ENCODE measurements at places on chromosomes 7 and 10.

- no peak for DNase-seq
These were observed 47.7 kb upstream of the ATRNL1 start for GRCh38 chr10:115045499-115045898.

DNA sequence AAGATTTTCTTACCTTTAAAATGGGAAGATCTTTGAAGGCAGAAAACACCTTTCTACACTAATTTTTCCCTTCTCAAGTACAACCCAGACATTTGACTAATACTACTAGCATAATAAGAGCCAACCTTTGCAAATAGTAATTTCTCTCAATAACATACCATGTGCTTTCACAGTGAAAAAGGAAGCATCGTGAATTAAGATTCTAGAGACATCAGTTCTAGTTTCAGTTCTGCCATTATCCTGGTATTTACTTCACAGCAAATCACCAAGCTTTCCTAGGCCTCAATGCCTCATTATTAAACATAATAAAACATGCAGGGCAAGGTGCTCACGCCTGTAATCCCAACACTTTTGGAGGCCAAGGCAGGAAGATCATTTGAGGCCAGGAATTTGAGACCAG is 24.9 kb downstream of the GSAP start:
- DNase-seq: no peak

DNA sequence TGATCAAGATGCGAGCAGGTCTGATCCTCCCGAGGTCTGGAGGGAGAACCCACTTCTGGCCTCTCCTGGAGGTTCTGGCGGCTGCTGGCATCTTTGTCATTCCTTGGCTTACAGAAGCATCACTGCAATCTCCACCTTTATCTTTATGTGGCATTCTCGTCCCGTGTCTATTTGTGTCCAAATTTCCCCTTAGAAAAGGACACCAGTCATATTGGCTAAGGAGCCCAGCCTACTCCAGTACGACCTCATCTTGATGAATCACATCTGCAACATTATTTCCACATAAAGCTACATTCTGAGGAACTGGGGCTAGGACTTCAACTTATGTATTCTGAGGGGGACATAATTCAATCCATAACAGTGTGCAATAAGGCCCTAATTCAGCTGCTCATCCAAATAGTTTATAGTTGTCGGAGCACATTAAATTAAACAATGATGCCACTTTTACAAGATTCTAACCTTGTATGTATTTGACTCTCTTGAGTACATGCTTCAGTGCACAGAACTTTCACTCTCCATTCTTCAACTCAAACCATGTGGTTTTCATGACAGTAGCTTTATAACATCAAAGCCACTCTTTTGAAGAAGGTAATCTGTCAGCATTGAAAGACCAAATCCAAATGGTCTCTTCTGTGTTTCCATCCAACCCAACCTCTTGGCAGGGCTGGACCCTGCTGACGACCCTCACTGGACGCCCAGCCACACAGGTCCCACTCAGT is 86.2 kb upstream of the DDC start:
- DNase-seq: no peak

GRCh38 chr10:101157756-101158458 is 26.8 kb downstream of the TLX1 start:
- no peak for DNase-seq

DNA sequence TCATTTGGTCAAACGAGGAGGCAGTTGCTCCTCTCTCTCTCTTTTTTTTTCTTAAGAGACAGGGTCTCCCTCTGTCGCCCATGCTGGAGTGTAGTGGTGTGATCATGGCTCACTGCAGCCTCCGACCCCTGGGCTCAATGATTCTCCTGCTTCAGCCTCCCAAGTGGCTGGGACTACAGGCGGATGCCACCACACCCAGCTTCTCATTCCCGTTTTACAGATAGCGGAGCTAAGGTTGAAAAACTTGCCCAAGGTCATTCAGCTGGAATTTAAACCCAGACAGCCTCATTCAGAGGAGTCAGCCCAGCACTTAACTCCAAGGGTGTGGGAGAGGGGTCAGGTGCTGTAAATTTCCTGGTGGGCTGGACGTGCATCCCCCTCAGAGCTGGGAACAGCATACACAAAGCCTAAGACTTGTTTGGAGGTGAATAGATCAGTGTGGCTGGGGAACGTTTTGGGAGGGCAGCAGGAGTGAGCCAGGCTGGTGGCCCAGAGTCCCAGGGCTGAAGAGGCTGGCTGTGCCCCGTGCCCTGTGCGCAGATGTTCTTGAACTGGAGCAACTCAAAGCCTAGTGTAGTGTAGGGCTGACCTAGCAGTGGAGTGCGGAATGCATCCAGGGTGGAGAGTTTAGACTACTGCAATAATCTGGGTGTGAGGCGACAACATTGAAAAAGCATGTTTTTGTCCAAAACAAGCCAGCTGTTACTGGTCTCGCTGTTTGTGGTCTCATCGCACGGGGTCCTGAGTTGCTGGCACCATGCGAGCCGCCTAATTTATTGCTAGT is 2.3 kb downstream of the HTRA1 start:
- no peak for DNase-seq

DNA sequence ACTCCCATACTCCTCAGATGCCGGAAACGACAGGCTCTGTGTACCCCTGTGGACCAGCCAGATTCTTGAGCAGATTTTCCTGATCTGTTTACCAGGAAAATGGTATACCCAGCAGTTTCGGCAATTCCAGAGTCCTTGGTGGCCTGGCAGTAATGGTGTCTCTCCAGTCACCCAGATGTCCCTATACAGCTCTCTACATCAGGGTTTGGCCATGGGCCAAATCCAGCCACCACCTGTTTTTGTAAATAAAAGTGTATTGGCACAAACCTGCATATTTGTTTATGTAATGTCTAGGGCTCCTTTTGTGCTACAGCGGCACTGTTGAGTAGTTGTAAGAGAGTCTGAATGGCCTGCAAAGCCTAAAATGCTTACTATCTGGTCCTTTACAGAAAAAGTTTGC is 491.3 kb downstream of the RPS24 start:
- DNase-seq: no peak

- DNase-seq: no peak
These were observed 25.1 kb downstream of the TBXAS1 start for GRCh38 chr7:139854124-139854511.

- peak; percentile 38 for DNase-seq
These were observed at the start of gene UNC5B for GRCh38 chr10:71212318-71213126. Gene UNC5B (plus strand): TSS chr10:71212570. CDS start chr10:71212986, 416 bp downstream.

- DNase-seq: no peak
These were observed 156.8 kb upstream of the PHYHIPL start for GRCh38 chr10:59019603-59020002.

GRCh38 chr7:28782362-28782761 is 175.8 kb downstream of the TRIL start:
- DNase-seq: no peak

DNA sequence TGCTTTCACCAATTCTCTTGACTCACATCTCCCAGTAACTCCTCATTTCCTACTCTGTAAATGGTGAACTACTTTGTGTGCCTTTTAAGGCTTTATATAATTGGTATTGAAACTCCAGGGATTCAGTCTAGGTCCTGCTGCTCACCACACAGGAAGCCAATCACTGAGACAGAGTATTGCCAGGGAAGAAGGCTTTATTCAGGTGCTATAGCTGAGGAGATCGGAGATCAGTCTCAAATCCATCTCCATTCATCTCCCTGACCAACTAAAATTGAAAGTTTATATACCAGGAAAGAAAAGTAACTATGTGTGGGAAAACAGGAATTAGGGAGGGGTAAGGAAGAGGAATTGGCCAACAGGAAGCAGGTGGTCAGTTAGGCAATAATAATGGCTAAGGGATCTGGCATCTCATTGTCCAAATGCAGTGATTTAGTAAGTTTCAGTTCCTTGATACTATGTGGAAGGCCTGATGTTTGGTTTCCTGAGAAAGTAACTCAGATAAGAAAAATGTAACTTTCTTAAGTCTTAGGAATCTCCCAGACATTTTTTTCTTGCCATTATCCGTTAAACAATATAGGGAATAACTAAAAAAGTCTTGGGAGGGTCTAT is 10.2 kb upstream of the SDHAF3 start:
- DNase-seq: no peak

DNA sequence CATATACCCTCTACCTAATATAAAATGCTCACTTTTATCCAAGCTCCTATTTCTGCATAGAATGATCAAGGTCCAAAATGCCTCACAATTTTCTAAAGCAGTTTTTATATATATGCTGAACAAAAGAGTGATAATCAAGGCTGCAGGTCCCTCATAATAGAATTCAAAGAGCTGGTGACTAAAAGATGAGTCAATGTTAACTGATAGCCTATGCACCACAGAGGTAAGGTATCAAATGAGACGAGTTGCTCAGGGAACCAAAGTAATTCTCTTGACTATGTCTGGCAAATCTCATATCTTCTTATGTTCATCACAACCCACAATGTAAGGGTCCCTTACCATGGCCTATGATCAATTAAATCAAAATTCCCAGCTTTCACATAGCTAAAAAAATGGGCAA is 15.2 kb downstream of the PDZD8 start:
- no peak for DNase-seq

DNA sequence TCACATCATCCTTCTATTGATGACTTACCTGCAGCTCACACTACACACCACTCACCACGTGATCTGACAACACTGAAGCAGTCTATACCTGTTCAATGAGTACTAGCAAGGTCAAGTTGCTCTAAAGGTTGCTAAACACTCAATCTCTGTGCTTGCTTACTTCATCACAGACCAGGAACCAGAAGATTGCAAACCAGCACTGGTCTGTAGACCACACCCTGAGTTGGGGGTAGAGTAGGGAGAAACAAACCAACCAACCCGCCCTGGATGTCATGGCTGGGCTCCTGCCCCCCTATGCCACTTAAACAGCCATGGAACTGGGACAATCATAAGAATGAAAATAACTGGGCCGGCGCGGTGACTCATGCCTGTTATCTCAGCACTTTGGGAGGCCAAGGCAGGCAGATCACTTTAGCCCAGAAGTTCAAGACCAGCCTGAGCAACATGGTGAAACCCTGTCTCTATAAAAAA is 19.6 kb downstream of the DLG5 start:
- DNase-seq: no peak

DNA sequence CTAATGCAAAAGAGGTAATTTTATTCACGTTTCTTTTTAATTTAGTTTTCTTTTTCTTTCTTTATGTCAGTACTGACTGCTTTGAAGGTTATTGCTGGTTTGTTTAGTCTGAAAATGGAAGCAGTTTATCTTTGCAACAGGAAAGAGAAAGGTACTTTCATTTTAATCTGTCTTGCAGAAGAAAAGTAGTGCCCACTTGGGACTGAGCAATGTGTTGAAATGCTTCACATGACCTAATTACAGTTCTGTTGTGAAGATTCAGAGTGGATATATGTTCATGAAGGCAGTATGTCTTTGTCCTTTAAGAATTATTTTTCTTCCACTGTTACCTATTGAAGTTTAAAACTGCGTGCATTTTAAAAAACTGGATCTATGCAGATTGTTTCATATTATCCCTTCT is 80.1 kb downstream of the ANKIB1 start:
- no peak for DNase-seq

DNA sequence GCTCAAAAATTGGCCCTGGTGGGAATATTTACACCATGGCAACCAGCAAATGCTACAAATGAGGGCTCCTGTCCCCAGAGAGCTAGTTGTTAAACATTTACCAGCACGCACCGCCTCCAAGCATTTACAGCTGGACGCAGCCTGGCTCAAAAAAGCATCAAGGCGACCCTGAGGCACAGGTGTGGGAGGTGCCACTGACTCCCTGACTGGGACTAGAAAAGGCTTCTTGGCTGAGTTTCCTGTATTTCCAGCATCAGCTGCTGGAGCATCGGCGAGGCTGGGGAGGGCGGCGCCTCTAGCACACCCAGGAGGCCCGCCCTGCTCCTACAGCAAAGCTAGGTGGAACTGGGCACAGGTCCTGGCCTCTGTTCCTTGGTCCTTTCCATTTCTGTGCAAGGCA is 43.5 kb upstream of the ZRANB1 start:
- DNase-seq: no peak

GRCh38 chr7:47552621-47553020 is 29.3 kb downstream of the TNS3 start:
- no peak for DNase-seq

DNA sequence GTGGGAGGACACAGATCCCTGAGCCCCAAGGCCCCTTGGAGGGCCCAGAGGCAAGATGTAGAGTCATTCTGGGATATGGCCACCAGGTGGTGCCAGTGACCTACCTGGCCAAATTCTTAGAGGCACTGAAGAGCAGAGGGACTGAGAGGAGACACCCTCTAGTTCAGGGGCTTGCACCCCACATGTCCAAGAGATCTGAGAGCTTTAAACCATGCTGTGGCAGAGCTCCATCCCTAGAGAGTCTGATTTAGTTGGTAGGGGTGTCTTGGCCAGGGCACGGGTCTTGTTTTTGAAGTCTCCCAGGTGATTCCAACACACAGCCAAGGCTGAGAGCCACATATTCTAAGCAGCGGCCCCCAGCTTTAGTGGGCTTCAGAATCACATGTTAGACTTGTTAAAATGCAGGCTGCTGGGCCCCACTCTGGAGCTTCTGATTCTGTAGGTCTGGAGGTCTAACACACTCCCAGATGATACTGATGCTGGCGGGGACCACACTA is 52.5 kb downstream of the PRF1 start:
- DNase-seq: peak; percentile 57

GRCh38 chr10:11521860-11522259 is 89.6 kb downstream of the USP6NL start:
- no peak for DNase-seq
